Activated CD4-positive, alpha-beta T cell treated with anti-CD3 and anti-CD28 coated beads for 1 hour (primary cell): ENCODE measurements at places on chromosomes 1 and 21.

- no peak for DNase-seq
These were observed 212.8 kb upstream of the RAB4A start for GRCh38 chr1:229058111-229058561.

DNA sequence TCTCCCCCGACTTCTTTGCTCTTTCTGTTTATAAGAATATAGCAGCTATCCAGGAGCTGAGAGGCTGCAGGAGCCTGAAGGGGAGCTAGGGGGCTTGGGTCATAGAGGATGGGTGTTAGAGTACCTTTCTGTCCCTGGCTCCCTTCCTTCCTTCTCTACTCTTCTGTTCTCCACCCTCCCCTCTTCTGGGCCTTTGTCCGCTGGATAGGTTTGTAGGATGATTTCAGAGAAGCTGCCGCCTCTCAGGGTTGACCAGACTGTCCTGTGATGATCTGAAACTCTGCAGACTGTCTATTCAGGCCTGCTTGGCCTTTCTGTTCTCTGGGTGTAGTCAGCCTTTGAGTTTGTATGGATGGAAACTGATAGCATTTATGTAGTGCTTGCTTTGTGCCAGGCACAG lies 26.3 kb downstream of the PPFIA4 start:
- DNase-seq = no peak

DNA sequence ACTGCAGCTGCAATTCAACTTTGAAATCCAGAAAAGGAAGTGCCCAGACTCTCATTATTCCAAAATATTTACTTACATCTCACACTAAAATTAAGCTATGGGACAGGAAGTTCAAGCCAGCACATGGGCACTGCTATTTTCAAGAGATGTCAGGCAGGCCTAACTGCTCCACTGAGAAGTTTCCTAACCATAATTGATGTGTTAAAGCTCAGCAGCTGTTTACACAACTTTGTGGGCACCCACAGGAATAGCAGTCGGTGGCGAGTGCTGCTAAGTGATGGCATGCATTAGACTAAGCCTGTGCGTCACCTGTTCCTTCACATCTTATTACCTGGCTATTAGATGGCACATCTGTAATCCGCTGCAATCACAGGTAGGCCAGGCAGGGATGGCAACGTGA lies 303.3 kb upstream of the DAB1 start:
- DNase-seq = no peak

DNA sequence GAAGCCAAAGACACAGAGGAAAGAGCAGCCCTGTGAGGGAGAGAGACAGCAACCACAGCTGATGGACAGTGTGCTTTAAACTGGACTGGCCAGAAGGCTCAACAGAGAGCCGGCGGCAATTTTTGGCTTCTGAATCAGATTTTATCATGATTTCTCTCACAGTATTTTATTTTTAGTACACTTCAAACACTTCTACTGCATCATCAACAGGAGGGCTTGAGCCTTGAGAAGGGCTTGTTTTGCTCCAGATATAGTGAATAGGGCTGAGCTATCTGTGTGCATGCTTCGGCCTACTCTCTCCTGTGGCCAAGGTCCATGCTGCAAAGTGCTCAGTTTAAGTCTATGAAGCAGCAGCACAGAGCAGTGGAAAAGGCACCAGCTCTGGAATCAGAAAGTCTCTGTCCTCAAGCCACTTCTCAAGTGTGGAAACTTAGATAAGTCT lies 33.3 kb downstream of the ADCY10 start:
- DNase-seq = no peak
